ENCODE measurements at places on chromosomes 2 and 18.

DNA sequence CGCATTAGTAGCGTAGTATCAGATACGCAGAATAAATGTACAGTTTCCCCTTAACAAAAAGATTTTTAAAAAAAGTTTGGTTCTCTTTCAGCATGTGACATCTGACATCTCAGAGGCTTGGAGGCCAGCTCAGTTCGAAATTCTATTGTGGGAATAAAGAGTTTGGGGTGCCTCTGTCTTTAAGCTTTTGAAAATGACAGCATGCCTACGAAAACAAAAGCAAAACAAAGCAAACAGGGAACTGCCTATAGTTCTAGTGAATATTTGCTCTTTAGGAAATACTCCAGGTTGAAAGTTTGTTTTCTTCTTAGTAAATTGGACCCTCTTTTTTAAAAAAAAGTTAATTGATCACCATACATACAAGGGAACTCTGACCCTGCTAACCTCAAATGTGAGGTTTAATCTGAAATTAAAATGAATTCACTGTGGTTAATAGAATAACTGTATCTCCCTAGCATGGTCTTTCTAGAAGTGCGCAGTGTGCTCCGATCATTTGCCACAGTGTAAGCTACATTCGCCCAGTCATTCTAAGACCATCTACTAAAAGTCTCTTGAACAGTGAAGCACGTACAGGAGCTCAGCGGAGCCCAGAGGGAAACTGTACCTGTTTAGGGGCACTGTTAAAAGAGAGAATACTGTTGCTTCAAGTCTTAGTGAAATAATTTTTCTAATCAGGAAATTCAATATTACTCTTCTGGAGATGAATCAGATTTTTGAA, 347.0 kb upstream of the CDH2 start:
- DNase-seq: no peak

- DNase-seq: no peak
Measured at GRCh38 chr2:171230176-171230575, 69.5 kb upstream of the TLK1 start.

- no peak for DNase-seq
Measured at GRCh38 chr18:32669549-32670165, 103.2 kb downstream of the KLHL14 start.

- DNase-seq: no peak
Measured at GRCh38 chr2:39647104-39647765, 18.5 kb upstream of the TMEM178A start.

GRCh38 chr18:74380916-74381315, 65.3 kb downstream of the C18orf63 start:
- DNase-seq: no peak

DNA sequence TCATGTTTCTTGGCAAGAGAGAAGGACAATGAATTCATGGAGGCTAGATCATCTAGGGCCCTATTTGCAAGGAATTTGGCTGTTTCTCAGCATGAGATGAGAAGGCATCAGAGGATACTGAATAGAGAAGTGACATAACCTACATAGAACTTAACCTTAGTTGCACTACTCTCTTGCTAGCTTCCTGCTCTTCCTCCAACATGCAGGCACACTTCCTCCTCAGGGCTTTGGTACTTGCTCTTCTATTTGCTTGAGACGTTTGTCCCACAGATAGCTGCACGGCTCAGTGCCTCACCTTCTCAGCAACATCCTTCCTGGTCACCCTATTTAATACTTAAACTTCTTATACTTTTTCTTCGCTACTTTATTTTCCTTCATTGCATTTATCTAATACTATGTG, 20.0 kb upstream of the LANCL1 start:
- DNase-seq: no peak

- no peak for DNase-seq
Measured at GRCh38 chr18:50056185-50056584, 138.8 kb downstream of the MYO5B start.

- peak; percentile 31 for DNase-seq
Measured at GRCh38 chr2:216366777-216367471, 5.4 kb downstream of the MARCHF4 start.

DNA sequence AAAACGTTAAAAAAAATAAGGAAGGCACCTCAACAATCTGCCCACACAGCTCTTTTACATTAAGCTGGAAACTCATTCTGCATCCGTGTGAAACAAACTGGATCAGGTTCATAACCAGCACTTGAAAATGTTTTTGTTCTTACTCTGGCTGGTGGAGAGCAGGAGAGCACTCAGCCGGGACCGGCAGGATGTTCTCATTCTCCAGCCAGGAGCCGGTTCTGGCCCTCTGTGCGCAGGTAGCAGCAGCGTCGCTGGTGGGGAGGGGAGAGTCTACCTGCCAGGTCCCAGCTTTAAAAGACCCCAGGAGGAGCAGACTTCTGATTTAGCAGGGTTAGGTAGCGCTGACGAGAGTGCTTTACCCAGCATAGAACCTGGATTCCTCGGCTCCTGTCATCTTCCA, 834.9 kb upstream of the SALL3 start:
- no peak for DNase-seq

- peak; percentile 76 for DNase-seq
Measured at GRCh38 chr2:43184339-43184895, 42.0 kb downstream of the ZFP36L2 start.

- no peak for DNase-seq
Measured at GRCh38 chr2:123738643-123739042, 286.4 kb upstream of the CNTNAP5 start.

DNA sequence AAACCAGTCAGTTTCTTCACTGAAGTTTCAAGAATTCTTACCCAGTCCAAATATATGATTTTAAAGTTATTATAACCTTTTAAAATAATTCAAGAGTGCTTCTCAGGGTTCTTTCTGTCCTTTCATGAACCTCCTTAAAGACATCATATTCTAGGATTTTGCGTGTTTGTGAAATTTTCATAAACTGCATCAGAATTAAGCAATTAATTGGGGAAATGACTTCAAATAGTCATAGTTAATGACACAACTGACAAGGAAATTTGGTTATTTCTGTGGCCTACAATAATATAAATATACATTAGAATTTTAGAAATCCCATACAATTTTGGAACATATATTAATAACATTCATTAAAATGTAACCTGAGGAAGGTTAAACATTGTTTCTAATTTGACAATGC, 10.5 kb downstream of the CYP27A1 start:
- no peak for DNase-seq

DNA sequence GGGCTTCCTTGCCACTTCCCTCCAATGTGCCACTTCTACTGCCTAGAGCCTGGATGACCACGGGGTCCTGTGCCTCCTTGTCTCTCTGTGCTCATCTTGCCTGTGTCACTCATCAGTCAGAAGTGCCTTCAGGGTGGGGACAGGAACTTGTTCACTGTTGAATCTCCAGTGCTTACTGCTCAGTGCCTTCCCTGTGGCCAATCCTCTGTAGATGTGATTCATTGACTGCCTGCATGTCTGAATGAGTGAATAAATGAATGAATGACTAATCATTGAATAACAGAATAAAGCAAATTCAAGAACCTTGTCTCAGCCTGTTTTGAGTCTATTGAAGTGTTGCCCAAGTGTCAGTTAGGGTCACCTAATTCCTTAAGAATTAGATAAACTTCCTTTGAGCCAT, 42.3 kb upstream of the FAM136A start:
- peak; percentile 29 for DNase-seq

GRCh38 chr18:35732636-35733035, 151.1 kb downstream of the GALNT1 start:
- peak; percentile 95 for DNase-seq

- DNase-seq: no peak
Measured at GRCh38 chr2:48479915-48480314, 50.0 kb upstream of the STON1 start.

GRCh38 chr2:6954586-6954985, 37.4 kb downstream of the RNF144A start:
- no peak for DNase-seq

- DNase-seq: no peak
Measured at GRCh38 chr2:82665691-82666090, 1793.4 kb downstream of the SUCLG1 start.

GRCh38 chr18:23573626-23574431, 12.5 kb downstream of the NPC1 start:
- peak; percentile 49 for DNase-seq

GRCh38 chr18:54503131-54503894, 87.7 kb upstream of the DYNAP start:
- DNase-seq: no peak

- no peak for DNase-seq
Measured at GRCh38 chr2:134917888-134918525, 615 bp upstream of the CCNT2 start.

DNA sequence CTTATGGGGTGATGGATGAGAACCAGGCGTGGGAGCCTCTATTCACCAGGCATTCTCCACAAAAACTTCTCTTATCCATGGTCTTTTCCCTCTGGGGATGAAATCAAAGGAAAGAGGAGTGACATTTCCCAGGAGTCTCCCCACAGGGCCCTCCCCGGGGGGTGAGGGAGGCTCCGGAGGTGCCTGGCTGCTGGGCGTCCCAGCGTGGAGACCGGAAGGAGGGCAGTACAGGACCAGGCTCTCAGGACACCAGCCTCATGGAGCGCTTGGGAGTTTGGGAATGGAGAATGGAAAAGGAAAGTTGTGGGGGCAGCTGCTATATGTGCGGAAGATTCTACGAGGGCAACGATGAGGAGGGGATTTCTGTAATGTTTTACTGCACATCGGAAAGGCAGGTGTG, 22.1 kb downstream of the CIB4 start:
- DNase-seq: no peak

- DNase-seq: peak; percentile 55
Measured at GRCh38 chr2:210617732-210618330, 61.4 kb downstream of the CPS1 start.

DNA sequence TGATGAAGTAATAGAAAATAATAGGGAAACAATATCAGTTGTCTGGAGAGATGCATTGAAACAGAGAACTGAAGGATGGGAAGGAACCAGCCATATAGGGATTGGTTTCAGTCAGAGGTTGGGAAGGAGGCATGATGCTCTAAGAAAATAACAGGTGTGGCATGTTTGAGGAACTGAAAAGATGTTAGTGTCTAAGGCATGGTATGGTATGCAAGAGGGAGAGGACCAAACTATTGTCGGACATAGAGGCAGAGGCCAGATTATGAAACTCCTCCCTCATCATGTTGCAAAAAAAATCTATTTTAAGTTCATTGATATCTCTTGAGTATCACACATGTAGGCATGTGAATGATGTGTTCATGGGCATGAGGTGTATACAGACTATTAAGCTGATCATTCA, 48.9 kb upstream of the EMILIN2 start:
- DNase-seq: no peak

All from AG10803 (cell line).